Tongue (tissue), 3 donors: ENCODE measurements at places on chromosomes 13 and 19. TPM values are rescaled to one million over a fixed set of nuclear protein-coding genes. Genes with fewer than 3 reads are reported as not detected.

DNA sequence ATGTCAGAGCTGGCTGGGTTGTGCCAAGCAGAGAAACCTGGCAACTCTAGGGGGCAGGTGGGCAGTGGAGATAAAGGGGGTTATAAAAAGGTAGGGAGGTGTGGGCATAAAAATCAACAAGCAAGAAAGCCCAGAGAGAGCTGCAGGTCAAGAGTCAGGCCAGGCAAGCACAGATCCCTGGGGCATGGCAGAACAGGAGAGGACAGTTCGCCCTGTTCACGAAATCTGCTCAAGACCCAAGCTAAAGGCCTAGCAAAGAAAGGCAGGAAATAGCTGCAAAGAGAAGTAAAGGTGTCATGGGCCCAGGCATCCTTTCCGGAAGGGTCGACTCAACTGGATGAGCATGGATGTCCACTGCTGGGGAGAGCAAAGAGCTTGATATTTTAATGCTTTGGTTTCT is 3.4 kb downstream of the MBNL2 start:
- DNase-seq, result no peak

DNA sequence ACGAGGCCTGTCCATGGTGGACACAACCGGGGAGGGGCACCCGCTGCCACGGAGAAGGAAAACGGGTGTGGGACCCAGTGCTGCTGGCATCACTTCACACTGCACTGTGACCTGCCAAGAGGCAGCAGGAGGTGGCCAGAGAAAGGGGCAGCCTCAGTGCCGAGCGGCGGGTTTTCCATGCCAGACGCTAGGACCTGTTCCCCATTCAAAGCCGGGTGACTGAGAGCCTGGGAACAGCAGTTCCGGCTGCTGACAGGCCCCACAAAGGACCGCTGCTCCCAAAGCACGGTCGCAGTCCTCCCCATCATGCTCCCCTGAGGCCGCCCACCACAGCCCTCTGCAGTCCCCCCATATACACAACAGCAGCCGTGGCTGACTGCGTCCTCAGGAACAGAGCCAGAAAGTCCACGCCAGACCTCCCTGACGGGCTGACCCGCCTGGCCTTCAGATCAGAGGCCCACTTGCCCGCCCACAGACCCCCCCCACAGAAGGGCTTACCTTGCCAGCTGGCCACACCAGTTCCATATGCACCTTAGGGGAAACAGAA is 5.4 kb downstream of the AKAP8 start:
- DNase-seq, result no peak

DNA sequence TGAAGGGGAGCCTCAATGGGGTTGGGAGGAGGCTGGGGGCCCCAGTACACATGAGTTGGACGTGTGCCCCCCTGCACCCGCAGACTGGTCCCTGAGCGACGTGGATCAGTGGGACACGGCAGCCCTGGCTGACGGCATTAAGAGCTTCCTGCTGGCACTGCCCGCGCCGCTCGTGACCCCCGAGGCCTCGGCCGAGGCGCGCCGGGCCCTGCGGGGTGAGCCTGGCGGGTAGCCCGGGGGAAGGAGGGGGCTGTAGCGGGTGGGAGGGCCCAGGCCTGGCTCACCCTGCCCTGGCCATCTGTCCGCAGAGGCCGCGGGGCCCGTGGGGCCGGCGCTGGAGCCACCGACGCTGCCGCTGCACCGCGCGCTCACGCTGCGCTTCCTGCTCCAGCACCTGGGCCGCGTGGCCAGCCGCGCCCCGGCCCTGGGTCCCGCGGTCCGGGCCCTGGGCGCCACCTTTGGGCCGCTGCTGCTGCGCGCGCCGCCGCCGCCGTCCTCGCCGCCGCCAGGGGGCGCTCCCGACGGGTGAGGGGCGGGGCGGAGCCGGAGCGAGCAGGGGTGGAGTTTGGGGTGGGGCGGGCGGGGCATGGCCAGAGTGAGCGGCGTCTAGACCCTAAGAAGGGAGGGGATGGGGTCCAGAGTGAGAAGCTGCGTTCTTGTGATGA is 8.1 kb downstream of the PIK3R2 start:
- peak; percentile 83 for DNase-seq

DNA sequence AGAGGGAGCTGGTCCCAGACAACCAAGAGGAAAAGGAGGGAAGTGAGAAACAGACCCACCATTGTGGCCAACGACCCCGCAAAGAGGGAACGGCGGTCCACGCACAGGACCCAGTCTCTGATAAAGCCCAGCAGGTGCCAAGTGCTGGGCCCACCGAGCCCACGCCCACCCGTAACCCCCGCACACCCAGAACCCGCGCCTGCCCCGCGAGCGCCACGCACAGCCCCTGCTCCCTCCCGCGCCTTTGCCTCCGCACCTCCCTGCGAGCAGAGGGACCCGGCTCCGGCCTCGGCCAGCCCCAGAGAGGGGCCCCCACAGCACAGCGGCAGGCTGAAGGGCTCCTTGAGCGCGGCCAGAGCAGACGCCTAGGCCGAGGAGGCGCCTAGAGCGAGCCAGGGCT is 1192.2 kb downstream of the PCDH17 start:
- DNase-seq, result no peak

The TMC4 gene
- 4.3 TPM for total RNA-seq
